T-cell (primary cell): ENCODE measurements at places on chromosomes 3 and 15. TPM values are rescaled to one million over a fixed set of nuclear protein-coding genes. Genes with fewer than 3 reads are reported as not detected.

EXD1 gene
- total RNA-seq, result not detected

GUCA1C gene
- total RNA-seq, result not detected

SUCNR1 gene
- total RNA-seq, result not detected

SPG11 gene
- total RNA-seq, result 118 TPM

B4GALT4 gene
- 18.1 TPM for total RNA-seq

TOP2B gene
- 121 TPM for total RNA-seq

MESD gene
- total RNA-seq, result 32.7 TPM

GALNT15 gene
- not detected for total RNA-seq

RBP2 gene
- not detected for total RNA-seq
